ENCODE measurements at places on chromosomes 5 and 9.

DNA sequence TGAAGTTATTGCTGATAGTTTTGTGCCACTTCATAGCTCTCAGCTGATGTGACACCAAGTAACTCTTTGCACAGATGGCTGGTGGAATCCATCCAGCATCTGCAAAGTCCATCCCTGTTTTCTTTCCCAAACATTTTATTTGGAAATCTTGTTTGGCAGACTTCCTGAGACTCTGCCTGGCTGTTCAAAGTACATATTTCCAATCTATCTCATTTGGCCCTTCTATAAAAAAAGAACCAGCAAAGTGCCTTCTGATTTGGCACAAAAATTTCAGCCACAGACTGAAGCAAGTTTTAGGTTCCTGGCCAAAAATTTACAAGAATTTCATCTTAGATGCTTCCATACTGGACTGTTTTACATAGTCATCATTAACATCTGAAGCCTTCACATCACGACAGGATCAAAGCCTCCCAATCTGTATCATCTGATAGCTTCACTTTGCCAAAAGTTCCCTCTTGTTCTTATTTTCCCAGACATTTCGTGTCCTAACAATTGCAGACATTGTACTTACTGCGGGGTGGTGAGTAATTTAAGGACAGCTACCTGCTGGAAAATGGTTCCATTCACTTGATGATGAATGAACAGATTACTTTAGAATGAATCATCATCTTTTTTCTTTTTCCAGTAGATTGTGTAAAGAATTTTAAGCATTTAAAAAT lies 377.3 kb downstream of the KIAA0825 start:
- DNase-seq: peak; percentile 11

- no peak for DNase-seq
These were observed 154.1 kb upstream of the PAPPA start for GRCh38 chr9:115999498-115999897.

- DNase-seq: no peak
These were observed 5.7 kb downstream of the NAIF1 start for GRCh38 chr9:128061275-128061960.

DNA sequence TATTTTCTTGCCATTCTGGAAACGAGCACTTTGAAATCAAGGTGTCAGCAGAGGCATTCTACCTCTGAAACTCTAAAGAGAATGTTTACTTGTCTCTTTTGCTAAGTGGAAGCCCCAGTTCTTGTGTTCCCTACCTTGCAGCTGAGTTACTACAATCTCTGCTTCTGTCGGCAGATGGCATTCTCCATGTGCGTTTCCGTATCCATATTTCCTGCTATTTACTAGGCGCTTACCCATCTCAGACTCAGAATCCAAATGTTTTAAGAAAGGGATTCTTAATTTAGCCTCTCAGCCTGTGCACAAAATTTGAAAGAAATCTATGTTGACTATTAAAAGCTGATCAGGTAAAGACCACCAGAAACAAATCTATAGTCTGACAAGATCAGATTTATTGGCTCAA lies 221.3 kb upstream of the FTMT start:
- no peak for DNase-seq

- no peak for DNase-seq
These were observed 25.0 kb downstream of the DYNC2I2 start for GRCh38 chr9:128631636-128632035.

- DNase-seq: no peak
These were observed 29.1 kb upstream of the MEIKIN start for GRCh38 chr5:131974622-131974955.

- DNase-seq: no peak
These were observed 48.8 kb downstream of the MLANA start for GRCh38 chr9:5939530-5939929.

DNA sequence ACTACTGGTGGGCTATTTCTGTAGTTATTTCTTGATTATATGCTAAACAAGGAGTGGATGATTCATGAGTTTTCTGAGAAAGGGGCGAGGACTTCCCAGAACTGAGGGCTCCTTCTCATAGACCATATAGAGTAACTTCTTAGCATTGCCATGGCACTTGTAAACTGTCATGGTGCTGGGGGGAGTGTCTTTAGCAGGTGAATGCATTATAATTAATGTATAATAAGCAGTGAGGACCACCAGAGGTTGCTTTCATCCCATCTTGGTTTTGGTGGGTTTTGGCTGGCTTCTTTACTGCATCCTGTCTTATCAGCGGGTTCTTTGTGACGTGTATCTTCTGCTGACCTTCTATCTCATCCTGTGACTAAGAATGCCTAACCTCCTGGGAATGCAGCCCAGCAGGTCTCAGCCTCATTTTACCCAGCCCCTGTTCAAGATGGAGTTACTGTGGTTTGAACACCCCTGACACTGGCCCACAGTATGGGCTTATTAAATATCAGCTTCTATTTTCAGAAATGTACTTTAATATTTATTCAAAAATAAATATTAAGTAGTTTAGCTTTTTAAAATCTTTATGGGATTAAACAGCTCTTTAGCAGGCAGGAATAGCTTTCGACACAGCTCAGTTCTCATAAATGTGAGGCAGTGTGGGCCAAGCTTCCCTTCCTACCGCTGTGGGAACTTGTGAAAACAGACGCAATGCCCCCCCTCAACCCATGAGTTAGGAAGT lies 44.4 kb downstream of the GALNT12 start:
- DNase-seq: no peak

DNA sequence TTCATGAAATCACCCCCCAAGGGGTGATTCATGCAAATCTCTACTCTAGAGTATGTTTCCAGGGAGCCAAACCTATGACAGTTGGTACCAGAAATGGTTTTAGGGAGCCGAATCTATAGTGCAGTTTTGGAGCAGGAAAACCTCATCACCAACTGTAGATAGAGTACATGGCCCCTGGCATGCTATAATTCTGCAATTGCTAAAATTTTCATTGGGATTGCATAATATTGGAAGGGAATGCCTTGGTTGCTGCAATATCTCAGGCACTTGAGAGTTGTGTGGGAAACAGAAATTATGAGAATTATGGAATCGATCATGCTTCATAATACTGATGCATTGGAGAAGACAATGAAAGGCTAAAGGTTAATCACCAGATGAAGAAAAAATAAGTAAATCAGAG lies 148.2 kb upstream of the PLPPR1 start:
- DNase-seq: no peak

DNA sequence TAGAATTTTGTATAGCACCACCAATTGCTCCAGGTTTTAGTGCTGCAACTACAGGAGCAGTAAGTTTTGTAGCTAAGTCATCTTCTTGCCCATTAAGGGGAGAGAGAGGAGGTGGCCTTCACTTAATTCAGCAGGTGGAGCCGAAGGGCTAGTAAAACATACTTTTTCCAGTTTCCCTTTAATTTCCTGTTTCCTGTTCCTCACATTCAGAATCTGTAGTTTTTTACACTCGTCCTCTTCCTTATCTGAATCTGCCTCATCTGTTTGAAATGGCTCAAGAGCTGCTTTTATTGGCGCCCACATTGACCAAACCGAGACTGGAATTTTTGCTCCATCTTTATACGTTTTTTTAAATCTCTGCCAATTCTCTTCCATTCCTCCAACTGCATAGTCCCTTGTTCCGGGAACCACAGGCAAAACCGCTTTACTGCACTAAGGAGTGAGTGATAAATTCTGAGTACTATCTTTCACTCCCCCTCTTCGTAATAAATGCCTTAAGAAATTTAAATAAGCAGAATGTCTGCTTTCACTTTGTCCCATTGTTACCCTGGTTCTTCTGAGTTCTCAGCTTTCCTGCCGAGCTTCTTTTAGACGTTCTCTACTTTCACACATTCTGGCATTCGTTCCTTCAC lies 133.9 kb downstream of the DROSHA start:
- DNase-seq: no peak

DNA sequence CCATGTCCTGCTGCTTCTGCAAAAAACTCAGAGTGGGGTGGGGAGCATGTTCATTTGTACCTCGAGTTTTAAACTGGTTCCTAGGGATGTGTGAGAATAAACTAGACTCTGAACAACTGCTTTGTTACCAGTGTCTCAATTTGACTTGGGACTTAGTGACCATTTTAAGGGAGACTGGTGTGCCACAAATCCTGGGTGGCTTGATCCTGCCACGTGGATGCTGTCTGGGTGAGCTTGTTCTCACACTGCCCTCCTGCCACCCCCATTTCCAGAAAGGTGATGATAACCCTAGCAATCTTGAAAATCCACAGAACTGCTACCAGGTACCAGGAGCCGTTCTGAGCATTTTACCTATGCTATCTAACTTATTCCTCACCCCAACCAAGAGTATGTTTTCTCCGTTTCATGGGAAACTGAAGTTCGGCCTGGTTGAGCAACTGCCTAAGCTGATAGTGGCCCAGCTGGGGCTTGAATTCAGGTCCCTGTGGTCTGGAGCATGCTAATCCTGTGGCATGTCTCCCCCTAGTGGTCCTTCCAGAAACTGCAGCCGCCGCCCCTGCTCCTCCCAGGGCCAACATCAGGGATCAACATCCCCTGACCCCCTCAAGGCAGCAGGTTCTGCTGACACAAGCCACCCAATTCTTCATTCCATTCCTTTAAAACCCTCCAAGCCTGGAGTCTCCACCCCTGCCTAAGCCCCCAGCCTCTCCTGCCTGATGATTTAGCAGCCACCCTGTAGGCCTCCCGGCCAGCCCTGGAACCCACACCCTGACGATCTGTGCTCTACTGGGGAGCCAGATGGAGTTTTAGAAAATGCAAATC lies 2.8 kb downstream of the IL3 start:
- DNase-seq: peak; percentile 9
